ENCODE measurements at places on chromosomes 16 and 17.

GRCh38 chr17:28570716-28571360 is 486 bp downstream of the PIGS start:
- no peak for DNase-seq

GRCh38 chr17:65677932-65678331 is 116.5 kb upstream of the AXIN2 start:
- no peak for DNase-seq

DNA sequence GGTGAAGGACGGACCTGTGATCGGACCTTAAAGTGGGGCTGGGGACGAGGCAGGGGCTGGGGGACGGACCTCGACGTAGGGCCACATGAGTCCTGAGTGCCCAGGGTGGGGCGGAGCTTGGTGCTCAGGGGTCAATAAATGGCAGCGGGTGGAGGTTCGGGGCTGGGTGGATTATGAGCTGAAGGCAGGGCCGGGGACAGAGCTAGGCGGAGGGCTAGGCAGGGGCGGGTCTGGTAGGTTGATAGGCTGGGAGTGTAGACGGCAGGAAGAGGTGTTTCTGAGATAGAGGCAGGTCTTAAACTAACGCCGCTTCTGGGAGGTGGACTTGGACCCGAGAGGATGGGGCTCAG is 733 bp downstream of the CHRNB1 start:
- no peak for DNase-seq

GRCh38 chr17:73422121-73422520 is 110.3 kb upstream of the CDC42EP4 start:
- DNase-seq, result no peak

GRCh38 chr17:31435581-31435980 is 44.1 kb downstream of the RAB11FIP4 start:
- no peak for DNase-seq

- no peak for DNase-seq
Measured at GRCh38 chr17:59671386-59671785, 35.8 kb downstream of the PTRH2 start.

GRCh38 chr17:46194393-46195216 is 1.4 kb upstream of the KANSL1 start:
- DNase-seq, result no peak

GRCh38 chr17:33049781-33050414 is 58.3 kb downstream of the SPACA3 start:
- DNase-seq, result no peak

- no peak for DNase-seq
Measured at GRCh38 chr16:77888871-77889270, 100.5 kb downstream of the VAT1L start.

GRCh38 chr17:60157487-60158040 is 7.8 kb downstream of the CA4 start:
- DNase-seq, result no peak

- DNase-seq, result no peak
Measured at GRCh38 chr17:82875407-82875856, 35.6 kb upstream of the ZNF750 start.

DNA sequence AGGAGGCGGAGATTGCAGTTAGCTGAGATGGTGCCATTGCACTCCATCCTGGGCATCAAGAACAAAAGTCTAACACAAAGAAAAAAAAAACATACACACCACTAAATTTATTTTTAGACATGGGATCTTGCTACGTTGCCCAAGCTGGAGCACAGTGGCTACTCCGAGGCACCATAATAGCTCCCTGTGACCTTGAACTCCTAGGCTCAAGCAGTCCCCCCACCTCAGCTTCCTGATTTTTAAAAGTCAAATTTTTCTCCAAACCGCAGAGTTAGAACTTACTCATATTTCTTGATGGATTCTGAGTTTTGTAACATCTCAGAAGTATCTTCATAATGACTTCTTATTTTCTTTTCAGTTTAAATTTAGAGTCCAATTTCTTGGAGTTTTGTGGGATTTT is 3.4 kb downstream of the CMTM4 start:
- no peak for DNase-seq

DNA sequence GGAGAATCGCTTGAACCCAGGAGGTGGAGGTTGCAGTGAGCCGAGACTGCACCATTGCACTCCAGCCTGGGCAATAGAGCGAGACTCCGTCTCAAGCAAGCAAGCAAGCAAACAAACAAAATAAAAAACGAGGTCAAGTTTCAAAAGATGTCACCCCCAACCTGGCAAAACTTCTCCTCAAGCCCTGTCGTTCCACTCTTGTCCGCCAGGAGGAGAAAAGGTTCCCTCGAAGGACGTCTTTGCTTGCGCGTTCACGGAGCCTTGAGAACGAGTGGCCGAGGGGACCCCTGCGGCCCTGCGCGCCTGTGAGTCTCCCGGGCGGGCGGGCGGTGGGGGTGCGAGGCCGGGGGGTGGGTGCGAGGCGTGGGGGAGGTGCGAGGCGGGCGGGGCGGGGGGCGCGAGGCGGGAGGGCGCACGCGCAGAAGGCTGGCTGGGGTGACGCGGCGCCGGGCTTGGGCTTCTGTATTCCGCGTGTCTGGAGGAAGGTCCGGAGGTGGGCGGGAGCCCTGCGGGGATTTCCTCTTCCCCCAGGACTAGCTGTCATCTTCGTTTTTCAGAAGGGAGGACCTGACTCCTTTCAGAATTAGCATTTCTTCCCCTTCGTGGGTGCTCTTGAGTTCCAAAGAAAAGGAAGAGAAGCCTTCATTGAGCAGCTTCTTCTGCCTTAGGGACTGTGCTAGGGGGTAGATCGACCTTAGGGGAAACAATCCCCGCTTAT is 3.7 kb downstream of the SLC52A1 start:
- peak; percentile 86 for DNase-seq

DNA sequence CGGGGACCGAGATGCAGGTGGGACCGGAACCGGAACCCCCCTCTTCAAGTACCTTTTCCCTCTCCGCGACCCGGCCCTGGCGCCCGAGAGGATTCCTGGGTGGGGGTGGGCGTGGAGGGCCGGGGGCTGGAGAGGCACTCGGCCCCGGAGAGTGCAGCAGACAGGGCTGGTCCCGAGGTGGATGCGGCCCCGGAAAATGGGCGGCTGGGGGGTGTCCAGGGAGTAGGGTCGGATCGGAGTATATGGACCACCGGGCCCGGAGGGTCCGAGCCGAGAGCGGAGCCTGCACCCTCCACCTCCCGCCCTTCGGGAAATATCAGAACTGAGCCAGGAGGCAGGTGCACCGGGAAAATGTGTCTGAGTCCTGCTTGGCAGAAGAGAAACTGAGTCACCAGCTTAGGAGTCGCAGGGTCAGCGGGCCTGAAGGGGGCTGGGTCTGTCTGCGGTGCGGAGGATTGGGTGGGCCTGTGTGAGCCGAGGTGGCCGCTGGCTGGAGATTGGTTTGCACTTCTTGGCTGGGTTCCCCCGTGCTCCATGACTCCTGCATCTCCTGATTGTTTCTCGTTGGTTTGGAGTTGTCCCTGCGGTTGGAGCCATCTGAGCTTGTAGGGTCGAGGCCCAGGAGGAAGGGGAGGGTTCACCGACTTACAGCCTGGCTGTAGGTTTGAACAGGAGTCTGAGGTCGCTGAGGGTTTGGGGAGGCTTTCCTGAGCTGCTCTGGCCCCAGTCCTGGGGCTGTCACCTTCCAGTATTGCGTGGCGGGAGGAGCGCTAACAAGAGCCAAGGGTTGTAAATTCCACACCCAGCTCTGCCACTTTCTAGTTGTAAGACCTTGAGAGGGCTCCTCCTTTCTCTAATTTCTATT is 518 bp downstream of the SH2B1 start:
- DNase-seq, result no peak

DNA sequence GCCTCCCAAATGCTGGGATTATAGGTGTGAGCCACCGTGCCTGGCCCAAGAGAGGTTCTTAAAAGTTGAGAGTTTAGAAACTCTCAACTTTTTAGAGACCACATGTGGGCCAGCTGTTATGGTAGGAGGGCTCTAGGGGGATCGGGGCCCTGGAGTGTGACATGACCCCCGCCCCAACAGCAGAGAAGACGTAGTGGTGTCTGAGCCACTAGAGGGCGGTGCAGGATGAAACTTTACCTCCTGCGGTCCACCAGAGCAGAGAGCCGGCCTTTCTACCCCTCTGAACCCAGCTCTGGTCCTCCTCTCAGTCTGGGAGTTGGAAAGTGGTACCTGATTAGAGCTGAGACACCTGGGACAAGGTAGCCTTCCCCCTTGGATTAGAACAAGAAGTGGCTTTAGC is 7.4 kb downstream of the CDK5RAP3 start:
- peak; percentile 77 for DNase-seq

GRCh38 chr17:30253312-30253711 is 17.8 kb upstream of the SLC6A4 start:
- no peak for DNase-seq

- no peak for DNase-seq
Measured at GRCh38 chr16:21071741-21072140, 78.9 kb downstream of the DNAH3 start.

- DNase-seq, result no peak
Measured at GRCh38 chr17:76866774-76867577, 1.2 kb upstream of the MGAT5B start.

- DNase-seq, result no peak
Measured at GRCh38 chr17:20033415-20033814, 24.3 kb downstream of the SPECC1 start.

GRCh38 chr16:67258161-67258835 is 9.5 kb downstream of the SLC9A5 start:
- no peak for DNase-seq

GRCh38 chr16:19127674-19128131 is 13.9 kb downstream of the ITPRIPL2 start:
- DNase-seq, result no peak

- no peak for DNase-seq
Measured at GRCh38 chr16:77289331-77289809, 90.2 kb downstream of the SYCE1L start.

GRCh38 chr17:65027305-65027704 is 29.2 kb downstream of the GNA13 start:
- DNase-seq, result no peak

DNA sequence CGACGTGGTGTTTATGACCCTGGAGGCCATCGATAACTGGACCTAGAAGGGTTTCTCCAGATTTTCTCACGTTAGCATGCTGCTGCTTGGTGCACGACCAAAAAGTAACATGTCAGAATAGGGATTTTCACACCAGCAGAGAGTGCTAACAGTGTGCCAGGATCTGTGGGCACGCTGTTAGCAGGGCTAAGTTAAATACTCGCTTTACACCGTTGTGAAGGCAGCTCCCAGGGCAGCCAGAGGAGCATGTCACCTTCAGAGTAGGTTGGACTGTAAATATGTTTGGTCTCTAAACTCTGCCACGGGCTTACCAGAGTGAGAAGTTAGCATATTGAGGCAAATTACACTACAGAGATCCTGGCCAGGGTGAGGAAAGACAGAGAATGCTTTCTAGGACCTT is 113.2 kb upstream of the TBX2 start:
- no peak for DNase-seq

DNA sequence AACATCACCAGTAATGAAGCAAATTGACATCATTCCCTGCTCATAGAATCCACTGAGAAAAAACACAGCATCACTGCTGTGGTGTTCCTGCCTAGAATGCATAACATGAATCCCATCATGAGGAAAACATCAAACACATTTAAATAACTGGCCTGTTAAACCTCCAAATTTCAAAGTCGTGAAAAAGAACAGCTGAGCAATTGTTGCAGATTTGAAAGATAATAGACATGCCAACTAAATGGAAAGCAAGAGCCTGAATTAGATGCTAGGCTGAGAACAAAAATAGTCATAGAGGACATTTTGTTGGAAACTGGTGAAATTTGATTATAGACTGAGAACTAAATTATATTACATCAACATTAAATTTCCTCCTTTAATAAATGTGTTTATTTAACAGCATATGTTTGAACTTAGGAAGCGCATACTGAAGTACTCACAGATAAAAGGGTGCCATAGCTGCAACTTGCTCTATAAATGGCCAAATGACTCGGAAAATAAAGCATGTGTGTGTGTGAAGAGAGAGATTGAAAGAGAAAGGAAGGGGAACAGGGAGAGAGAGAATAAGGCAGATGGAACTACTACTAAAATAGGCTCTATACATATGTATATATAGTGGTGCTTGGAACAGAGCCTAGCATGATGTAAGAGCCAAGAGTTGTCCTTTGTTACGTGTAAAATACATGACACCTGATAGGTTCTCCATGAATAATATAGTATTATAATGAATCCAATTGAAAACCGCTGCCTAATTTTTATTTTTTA is 305.0 kb upstream of the MON1B start:
- no peak for DNase-seq

GRCh38 chr17:29140631-29141513 is 39.3 kb downstream of the MYO18A start:
- DNase-seq, result no peak

DNA sequence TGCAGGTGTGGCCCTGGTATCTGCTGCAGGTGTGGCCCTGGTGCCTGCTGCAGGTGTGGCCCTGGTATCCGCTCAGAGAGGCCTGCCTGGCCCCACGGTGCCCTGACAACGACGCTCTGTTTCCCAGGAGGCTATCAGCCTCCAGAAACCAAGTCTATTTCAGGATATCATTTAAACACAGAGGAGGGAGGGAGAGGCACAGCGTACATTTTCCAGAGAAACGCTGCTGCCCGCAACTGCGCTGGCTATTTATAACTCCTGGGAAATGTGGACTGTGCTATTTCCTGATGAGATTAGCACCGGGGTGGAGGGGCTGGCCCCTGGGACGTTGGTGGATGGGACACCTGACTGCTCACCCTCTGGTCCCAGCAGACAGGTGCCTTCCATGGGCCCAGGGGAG is 22.5 kb downstream of the TIMM22 start:
- DNase-seq, result no peak

GRCh38 chr17:75901727-75902126 is 3.0 kb downstream of the MRPL38 start:
- DNase-seq, result peak; percentile 61

DNA sequence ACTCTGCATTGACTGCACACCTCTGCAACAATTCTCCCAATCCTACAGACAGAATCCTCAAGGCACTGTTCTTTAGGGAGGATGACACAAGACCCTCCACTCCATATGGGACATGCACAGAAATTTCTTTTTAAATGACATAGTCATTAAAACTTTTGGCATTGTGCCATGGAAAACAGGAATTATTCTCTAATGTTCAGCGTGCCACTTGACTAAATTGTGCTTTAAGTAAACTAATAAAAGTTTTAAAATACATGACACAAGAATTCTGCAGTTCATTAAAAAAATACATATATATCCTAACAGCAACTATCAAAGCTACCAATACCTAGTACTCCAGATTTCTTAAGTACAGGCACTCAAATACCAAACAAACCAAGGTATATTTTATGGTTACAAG is 16.0 kb downstream of the CEP112 start:
- DNase-seq, result no peak

DNA sequence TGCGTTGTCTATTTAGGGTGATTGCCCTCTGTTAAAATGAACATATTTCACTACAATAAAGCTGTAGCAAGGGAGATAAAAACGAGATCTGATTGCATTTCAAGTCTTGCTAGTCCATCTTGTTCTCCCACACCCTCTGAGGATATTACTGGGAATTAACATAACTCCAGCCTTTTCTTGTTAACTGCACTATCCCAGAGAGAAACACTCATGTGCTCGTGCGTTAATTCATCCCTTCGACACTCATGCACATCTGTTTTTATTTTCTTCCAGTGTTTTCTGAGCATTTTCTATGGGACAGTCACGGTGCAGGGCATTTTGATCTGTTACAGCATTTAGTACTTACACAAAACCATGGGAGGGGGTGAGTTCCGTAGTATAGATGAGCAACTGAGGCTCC is 202.1 kb downstream of the CYLD start:
- no peak for DNase-seq
